ENCODE measurements at places on chromosomes 5 and 9. TPM values are rescaled to one million over a fixed set of nuclear protein-coding genes. Genes with fewer than 3 reads are reported as not detected.

Gene CARTPT
- polyA plus RNA-seq: 8.5 TPM

Gene IFNA13
- polyA plus RNA-seq: 0.12 TPM

Gene ATP10B
- 35.6 TPM for polyA plus RNA-seq

Gene GFI1B
- polyA plus RNA-seq: 6.2 TPM

Gene RNF44
- polyA plus RNA-seq: 56.3 TPM

Gene KIF24
- polyA plus RNA-seq: 2.0 TPM

Gene GRM6
- 0.70 TPM for polyA plus RNA-seq

Gene TEK
- polyA plus RNA-seq: 14.6 TPM

Gene TMC1
- 0.16 TPM for polyA plus RNA-seq

Gene CCL21
- polyA plus RNA-seq: 60.4 TPM

Gene ROPN1L
- polyA plus RNA-seq: 0.30 TPM

Gene RASA1
- polyA plus RNA-seq: 33.5 TPM

Gene HTR4
- polyA plus RNA-seq: 4.7 TPM

GRCh38 chr9:111928359-111928720 is 31.7 kb downstream of the UGCG start:
- peak; percentile 69 for DNase-seq
- H3K27me3 ChIP-seq: no peaks in the 10 kb centered on the region
- no peak overlapping the region for H3K4me3 ChIP-seq
- H3K36me3 ChIP-seq: peaks cover 43% of the 10 kb centered on the region

DNA sequence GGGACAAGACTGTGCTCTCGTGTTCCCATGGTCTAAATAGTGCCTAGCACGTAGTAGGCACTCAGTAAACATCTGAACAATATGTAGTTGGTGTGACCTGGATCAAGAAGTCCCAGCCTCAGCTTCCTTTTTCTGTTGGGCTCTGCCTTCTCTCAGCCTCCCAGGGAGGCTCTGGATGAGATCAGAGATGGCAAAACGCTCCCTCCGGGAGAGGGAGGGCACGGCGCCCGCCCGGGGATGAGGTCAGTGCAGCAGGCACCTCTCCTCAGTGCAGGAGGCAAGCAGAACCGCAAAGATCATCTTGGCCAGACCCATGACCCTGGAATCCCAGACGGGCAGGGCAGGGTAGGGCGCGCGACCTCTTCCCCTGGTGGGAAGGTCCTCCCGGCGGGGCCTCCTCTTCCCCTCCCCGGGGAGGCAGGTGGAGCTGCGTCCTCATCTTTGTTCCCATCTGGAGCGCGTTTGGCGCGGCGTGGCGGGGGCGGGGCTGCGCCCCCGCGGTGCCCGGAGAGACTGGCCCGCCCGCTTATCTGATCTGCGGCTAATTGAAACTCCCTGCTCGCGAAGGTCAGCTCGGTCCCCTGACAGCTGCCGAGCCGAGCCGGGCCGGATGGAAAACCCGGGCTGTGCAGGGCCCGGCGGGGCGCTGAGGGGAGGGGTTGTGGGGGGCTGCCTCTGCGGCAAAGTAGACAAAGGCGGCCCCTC is 60.9 kb downstream of the CXXC5 start:
- H3K4me1 ChIP-seq: peaks cover 32% of the 10 kb centered on the region
- H3K4me3 ChIP-seq: peak overlapping the region; percentile 65
- H3K36me3 ChIP-seq: no peaks in the 10 kb centered on the region
- peak overlapping the region; percentile 78 for H3K27ac ChIP-seq

- no peaks in the 10 kb centered on the region for H3K36me3 ChIP-seq
- H3K27me3 ChIP-seq: no peaks in the 10 kb centered on the region
- H3K4me3 ChIP-seq: no peak overlapping the region
- H3K4me1 ChIP-seq: no peaks in the 10 kb centered on the region
- DNase-seq: no peak
Measured at GRCh38 chr5:19555876-19556275, 432.1 kb downstream of the CDH18 start.

- H3K27me3 ChIP-seq: no peaks in the 10 kb centered on the region
- H3K4me3 ChIP-seq: no peak overlapping the region
- DNase-seq: no peak
Measured at GRCh38 chr5:24005384-24005783, 498.0 kb downstream of the PRDM9 start.

GRCh38 chr9:73239570-73240265 is 88.1 kb downstream of the ANXA1 start:
- H3K4me3 ChIP-seq: no peak overlapping the region
- no peaks in the 10 kb centered on the region for H3K36me3 ChIP-seq
- peaks cover 2% of the 10 kb centered on the region for H3K27me3 ChIP-seq
- no peaks in the 10 kb centered on the region for H3K4me1 ChIP-seq

GRCh38 chr5:66529704-66530103 is 66.5 kb upstream of the MAST4 start:
- H3K4me1 ChIP-seq: no peaks in the 10 kb centered on the region
- H3K27ac ChIP-seq: no peak overlapping the region
- no peak for DNase-seq
- no peaks in the 10 kb centered on the region for H3K27me3 ChIP-seq

DNA sequence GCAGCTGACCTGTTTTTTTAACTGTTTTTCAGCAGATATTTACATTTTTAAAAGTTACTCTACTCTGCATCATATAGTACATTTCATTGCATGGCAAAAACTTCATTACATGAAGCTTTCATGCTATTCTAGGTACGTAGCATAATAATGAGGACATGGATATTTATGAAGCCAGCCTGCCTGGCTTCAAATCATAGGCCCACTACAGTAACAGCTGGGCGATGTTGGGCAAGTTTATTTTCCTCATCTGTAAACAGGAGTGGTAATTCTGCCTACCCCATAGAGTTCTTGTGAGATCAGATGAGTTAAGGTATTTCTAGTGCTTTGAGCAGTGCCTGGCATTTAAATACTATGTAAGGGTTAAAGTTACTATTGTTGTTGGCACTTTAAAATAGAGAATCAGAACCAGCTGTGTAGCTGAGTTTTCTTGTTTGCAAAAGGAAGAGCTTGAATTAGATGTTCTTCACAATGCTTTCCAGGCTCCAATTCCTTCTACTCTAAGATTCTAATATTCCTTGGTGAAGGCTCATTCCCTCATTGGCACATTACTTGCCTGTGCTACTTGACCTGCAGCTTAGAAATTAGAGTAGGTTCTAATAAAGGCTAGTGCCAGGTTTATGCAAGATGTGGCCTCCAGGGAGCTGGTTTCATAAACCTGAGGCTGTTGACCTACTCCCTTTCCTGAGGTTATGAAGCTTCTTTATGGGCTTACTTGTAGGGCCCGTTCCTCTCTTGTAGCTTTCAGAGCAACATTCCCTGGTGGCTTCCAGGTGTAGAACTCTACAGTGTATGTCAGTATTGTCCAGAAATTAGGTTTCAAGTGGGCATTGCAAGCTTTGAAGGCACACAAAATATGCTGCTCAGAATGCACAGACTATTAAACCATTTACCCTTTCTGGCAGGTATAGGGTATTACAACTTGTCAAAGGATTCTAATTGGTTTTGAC is 14.5 kb downstream of the ANP32B start:
- no peak for DNase-seq
- H3K4me3 ChIP-seq: no peak overlapping the region
- H3K4me1 ChIP-seq: peaks cover 4% of the 10 kb centered on the region
- peaks cover 39% of the 10 kb centered on the region for H3K36me3 ChIP-seq

DNA sequence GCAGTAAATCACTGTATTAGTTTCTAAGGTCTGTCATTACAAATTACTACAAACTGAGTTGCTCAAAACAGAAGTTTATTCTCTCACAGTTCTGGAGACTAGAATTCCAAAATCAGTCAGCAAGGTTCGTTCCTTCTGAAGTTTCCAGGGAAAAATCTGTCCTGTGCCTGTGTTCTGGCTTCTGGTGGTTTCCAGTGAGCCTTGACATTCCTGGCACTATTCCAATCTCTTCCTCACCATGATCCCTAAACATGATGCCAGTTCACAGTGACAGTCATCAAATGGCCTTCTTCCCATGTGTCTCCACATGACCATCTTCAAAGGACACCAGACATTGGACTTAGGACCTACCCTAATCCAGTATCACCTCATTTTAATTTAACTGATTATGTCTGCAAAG is 351.4 kb downstream of the PLK2 start:
- H3K4me1 ChIP-seq: no peaks in the 10 kb centered on the region
- no peak overlapping the region for H3K4me3 ChIP-seq
- H3K27ac ChIP-seq: no peak overlapping the region
- no peak for DNase-seq
- H3K27me3 ChIP-seq: no peaks in the 10 kb centered on the region

DNA sequence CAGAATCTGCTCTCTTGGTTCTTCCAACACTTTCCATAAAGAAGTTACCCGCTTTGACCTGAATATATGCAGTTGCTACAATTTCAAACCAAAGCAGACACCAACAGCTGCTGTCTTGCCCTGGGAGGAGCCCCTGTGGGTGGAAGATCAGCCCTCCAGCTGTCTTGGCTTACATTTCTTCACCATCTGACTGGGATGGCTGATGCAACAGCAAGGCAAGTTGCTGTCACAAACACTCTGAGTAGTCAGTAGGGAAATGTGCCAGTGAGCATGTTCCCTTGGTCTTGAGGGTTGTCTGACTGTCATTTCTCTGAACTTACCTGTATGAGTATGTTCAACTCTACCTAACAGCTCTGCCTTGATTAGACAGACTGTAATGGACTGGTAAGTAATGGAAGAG is 152.9 kb downstream of the SGCD start:
- no peaks in the 10 kb centered on the region for H3K4me1 ChIP-seq
- no peak overlapping the region for H3K4me3 ChIP-seq
- no peaks in the 10 kb centered on the region for H3K36me3 ChIP-seq
- H3K27me3 ChIP-seq: no peaks in the 10 kb centered on the region
- no peak for DNase-seq
- no peak overlapping the region for H3K27ac ChIP-seq

GRCh38 chr9:2082772-2083171 is 67.6 kb downstream of the SMARCA2 start:
- DNase-seq: no peak
- H3K27ac ChIP-seq: no peak overlapping the region
- H3K4me1 ChIP-seq: no peaks in the 10 kb centered on the region
- H3K4me3 ChIP-seq: no peak overlapping the region
- peaks cover 63% of the 10 kb centered on the region for H3K36me3 ChIP-seq
- no peaks in the 10 kb centered on the region for H3K27me3 ChIP-seq

DNA sequence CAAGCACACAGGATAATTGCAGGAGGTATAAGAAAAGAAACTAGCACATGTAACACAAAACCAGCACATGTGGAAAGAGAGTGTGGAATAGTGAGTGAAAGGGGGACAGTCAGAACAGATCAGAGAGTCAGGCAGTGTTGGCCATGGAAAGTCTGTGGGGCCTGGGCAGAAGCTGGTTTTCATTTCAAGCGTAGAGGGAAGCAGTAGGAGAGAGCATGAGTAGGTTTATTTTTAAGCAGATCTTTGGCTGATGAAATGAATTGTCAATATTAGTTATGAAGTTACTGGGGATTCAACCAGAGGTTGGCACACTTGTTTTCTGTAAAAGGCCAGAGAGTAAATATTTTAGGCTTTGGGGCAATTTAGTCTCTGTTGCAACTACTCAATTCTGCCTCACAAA is 283.1 kb downstream of the SMARCA2 start:
- no peak for DNase-seq
- H3K4me3 ChIP-seq: no peak overlapping the region
- no peaks in the 10 kb centered on the region for H3K36me3 ChIP-seq

- DNase-seq: no peak
- no peak overlapping the region for H3K27ac ChIP-seq
- no peaks in the 10 kb centered on the region for H3K36me3 ChIP-seq
Measured at GRCh38 chr5:65967288-65968066, 41.1 kb downstream of the ERBIN start.

- H3K4me1 ChIP-seq: peaks cover 4% of the 10 kb centered on the region
- peaks cover 5% of the 10 kb centered on the region for H3K36me3 ChIP-seq
- no peaks in the 10 kb centered on the region for H3K27me3 ChIP-seq
- H3K4me3 ChIP-seq: no peak overlapping the region
Measured at GRCh38 chr9:16526380-16526779, 344.1 kb downstream of the BNC2 start.

DNA sequence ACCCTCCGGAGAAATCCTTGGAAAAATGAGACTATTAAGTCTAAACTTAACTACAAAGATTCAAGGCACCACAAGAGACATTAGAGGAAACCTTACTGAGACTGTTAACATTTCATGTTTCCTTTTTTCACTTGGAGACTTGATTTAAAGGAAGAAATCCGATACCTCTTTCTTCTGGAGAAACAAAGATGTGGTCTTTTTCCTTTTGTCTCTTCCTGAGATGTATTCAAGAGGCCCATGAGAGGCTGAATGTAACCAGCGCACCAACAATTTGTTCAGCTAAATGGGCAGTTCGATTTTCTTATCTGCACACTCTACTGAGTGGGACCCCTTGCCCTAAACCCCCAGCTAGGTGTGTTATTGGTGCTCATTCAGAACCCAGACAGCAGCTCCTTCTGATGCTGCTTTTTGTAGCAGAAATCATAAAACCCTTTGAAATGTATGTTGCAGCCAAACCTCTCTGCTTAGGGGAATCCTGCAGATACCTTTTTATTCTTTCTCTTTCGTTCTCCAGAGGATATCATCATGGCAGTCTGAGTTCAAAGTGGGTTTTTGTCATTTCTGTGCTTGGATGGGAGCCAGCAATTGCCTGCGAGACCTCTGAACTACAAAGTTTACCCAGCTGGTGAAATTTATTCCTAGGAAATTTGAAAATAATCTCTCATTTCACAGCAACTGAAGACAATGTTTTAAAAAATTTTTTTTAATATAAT is 41.9 kb upstream of the ACTBL2 start:
- H3K27ac ChIP-seq: no peak overlapping the region
- H3K36me3 ChIP-seq: no peaks in the 10 kb centered on the region
- no peak overlapping the region for H3K4me3 ChIP-seq
- no peak for DNase-seq
- no peaks in the 10 kb centered on the region for H3K4me1 ChIP-seq

- H3K4me3 ChIP-seq: no peak overlapping the region
- no peaks in the 10 kb centered on the region for H3K36me3 ChIP-seq
- H3K27me3 ChIP-seq: no peaks in the 10 kb centered on the region
- H3K4me1 ChIP-seq: no peaks in the 10 kb centered on the region
- no peak for DNase-seq
Measured at GRCh38 chr5:71974622-71975021, 132.7 kb upstream of the MAP1B start.

DNA sequence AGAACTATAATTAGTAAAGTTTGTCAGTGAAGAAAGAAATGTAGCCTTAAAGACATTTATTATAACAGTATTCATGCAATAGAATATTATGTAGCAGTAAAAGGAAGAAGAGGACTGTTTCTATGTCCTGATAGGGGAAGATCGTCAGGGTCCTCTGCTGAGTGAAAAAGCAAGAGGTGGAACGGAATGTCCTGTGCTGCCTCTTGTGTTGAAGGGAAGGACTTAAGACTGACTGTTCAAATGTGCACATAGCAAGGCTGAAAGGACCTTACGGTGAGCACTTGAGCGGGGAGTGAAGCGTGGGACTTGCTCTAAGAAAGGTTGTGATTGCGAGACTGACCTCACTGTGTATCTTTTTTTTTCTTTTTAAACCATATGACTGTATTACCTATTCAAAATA is 63.2 kb downstream of the SNX24 start:
- H3K4me3 ChIP-seq: no peak overlapping the region
- no peak for DNase-seq
- no peaks in the 10 kb centered on the region for H3K4me1 ChIP-seq
- no peaks in the 10 kb centered on the region for H3K27me3 ChIP-seq

DNA sequence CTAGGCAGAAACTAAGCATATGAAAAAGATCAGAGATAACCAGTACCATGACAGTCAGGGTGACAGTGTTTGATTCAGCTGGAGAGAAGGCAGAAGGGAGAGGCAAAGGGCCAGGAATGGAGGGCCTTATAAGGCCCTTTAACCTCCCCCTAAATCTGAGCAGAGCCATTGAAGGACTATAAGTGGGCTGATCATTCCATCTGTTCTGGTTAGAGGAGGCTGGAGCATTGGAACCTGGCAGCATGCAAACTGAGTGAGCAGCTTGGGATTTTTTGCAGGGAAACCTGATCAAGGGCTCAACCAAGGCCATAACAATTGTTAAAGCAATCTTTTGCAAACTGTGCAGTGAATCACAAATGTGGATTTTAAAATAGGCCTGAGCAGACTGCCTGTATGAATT is 174.5 kb upstream of the DAP start:
- no peak overlapping the region for H3K27ac ChIP-seq
- DNase-seq: no peak
- H3K27me3 ChIP-seq: peaks cover 3% of the 10 kb centered on the region
- no peaks in the 10 kb centered on the region for H3K36me3 ChIP-seq

Measured in large intestine (tissue), 12 donors.